Stimulated activated naive CD8-positive, alpha-beta T cell treated with anti-CD3 and anti-CD28 coated beads, Interleukin-15, amount 100 ng/mL, for 72 hours (primary cell): ENCODE measurements at places on chromosomes 1 and 21.

- DNase-seq = no peak
Measured at GRCh38 chr1:9282696-9282955, 10.1 kb upstream of the SPSB1 start.

GRCh38 chr1:215475796-215476481, 91.2 kb upstream of the KCTD3 start:
- no peak for DNase-seq

GRCh38 chr1:68819190-68819829, 322.4 kb upstream of the DEPDC1 start:
- no peak for DNase-seq

DNA sequence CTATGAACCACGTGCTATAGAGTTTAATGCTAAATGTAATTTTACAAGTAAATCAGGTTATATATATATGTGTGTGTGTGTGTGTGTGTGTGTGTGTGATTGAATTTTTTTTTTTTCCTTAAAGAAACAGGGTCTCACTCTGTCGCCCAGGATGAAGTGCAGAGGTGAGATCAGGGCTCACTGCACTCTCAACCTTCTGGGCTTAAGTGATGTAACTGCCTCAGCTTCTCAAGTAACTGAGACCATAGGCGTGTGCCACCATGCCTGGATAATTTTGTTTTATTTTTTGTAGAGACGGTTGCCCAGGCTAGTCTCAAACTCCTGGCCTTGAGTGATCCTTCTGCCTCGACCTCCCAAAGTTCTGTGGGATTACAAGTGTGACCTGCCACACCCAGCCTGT, 26.3 kb downstream of the POU2F1 start:
- no peak for DNase-seq

DNA sequence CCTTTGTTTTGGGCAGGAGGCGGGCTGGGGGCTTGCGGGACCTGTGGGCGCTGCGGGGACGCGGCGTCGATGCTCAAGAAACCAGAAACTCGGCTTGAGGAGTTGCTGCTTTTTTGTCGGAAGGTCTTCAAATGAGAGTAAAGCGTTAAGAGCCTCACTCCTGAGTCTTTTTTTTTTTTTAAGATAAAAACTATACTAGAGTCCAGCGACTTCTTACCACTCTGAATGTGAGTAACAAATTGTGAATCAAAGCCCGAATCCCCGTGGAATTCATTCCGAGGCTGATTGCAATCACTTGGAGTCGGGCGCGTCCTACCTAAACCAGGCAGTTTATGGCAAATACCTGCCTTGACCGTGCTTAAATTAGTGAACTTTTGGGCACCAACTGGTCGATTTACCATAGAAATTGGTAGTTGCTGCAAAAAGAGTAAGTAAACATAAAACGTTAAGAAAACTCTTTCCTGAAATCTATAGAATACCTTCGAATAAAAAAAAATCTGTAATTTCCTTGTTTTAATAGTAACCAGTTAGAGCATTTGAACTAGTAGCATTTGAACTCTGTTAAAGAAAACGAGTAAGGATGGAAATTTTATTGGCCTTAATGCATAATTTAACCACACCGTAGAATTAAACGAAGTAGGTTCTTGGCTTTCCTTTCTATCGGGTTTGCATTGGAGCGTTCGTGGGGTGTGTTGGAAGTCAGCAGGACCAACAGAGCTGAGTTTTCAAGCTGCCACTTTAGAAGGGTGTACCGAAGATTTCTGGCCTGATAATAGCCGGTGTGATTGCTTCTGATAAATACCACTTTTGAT, 769 bp downstream of the GPSM2 start:
- no peak for DNase-seq

- no peak for DNase-seq
Measured at GRCh38 chr1:32758177-32758794, 55.7 kb upstream of the SYNC start.

- DNase-seq = no peak
Measured at GRCh38 chr1:234614081-234614489, 4.1 kb upstream of the IRF2BP2 start.

GRCh38 chr1:50352428-50352827, 70.8 kb downstream of the DMRTA2 start:
- DNase-seq = no peak

GRCh38 chr1:117011334-117011733, 9.8 kb downstream of the CD101 start:
- DNase-seq = no peak

- no peak for DNase-seq
Measured at GRCh38 chr1:234858722-234859121, 248.7 kb upstream of the IRF2BP2 start.

GRCh38 chr1:220950576-220950975, 71.3 kb downstream of the HLX start:
- no peak for DNase-seq

- DNase-seq = no peak
Measured at GRCh38 chr1:161849518-161849917, 83.4 kb downstream of the ATF6 start.

DNA sequence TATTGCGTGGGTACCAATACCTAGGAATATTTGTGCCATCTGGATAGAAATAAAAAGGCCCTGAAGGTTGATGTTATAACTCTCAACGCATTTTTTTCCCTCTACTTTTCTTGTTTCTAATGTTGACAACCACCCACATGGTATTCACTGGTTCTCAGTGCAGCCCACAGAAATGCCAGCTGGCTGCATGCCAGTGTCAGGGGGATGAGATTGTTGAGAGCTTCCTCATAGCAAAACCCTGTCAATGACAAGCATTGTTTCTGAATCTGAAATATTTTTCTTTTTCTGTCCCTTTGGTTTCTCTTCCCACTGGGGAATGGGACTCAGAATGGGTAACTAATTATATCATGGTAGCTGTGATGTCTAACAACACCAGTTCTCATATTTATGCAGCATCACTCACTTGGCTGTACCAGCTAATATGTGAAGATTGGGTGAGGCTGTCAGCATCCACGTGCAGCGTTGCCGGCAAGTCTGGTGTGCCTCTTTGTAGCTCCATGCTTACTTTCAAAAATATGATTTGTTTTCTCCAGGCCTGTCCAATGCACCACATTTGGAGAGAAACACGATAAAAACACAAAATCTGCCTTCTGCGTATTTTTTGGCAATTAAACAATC, 284.6 kb downstream of the PTBP2 start:
- DNase-seq = no peak

- DNase-seq = peak; percentile 28
Measured at GRCh38 chr1:5991381-5992025, 722 bp downstream of the NPHP4 start.

DNA sequence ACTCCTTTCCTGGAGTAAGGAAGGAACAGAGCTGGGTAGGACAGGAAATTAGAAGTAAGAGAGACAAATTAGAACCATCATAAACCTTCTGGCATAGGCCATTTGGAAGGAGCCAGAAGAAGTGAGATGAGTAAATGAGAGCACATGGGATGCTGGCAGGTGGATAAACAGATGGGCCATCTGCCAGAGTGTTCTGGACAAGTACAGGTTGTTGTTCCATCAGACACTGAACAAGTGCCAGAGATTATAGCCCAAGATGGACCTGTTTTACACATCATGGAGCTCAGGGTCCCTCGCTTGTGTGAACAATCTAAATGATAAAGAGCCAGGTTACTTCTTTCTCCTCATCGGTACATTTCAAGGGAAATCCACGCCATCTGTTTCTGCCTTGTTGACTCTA, 200.3 kb downstream of the HHIPL2 start:
- no peak for DNase-seq

DNA sequence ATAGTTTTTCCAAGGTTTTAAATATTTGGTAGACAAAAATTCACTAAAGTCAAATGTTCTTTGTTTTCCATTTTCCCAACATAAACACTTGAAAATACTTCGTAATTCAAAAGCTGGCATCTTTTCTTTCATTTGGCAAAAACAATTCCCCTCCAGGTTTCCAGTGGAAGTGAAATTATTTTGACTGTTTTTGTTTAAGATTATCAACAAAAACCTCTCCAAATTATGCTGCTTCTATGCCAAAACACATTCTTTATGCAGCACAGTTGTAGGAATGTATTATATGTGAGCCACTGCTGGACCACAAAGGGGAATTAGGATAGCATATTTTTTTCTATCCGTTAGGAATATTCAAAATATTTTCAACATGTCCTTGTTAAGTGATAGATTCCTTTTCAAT, 44.1 kb downstream of the SLC5A9 start:
- DNase-seq = no peak

- no peak for DNase-seq
Measured at GRCh38 chr1:232327899-232328298, 302.0 kb downstream of the SIPA1L2 start.

- DNase-seq = no peak
Measured at GRCh38 chr1:117814856-117815797, 114.3 kb downstream of the GDAP2 start.

GRCh38 chr1:164515711-164516331, 43.2 kb upstream of the PBX1 start:
- DNase-seq = no peak

- DNase-seq = no peak
Measured at GRCh38 chr1:232702911-232703310, 73.0 kb upstream of the SIPA1L2 start.

DNA sequence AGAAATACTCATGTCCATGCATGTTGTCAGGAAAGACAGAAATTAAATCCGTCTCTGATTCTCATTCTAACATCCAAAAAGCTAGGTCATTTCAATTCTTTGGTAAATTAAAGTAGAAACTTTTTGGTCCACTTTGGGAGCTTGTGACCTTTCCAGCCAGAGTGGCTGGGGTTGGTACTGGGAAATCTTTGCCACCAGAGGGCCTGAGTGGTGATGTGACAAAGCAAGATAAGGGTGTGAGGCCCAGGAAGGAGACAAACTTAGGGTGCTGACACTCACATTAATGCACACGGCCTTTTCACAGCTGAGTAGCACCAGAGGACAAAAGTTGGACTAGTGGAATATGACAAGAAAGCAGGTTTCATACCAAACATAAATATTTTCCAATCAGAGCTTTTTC, 144.3 kb downstream of the DNM3 start:
- no peak for DNase-seq

DNA sequence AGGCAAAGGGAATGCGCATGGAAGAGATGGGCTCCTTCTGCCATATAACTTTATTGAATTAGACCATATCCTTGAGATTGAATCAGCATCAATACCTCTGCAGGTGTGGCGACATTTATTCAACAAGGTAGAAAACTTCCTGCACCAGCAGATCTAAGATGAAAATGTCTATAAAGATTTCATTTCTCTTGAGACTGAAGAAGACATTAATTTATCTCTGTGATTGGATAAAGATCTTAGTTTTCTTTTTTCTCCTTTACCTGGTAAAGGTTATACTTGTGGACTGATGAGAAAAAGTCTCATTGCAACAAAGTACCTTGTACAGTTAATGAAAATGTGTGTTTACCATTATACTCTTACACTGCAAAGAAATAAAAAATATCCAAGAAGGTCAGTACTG, at the start of gene OR2T8:
TSS of gene OR2T8 (plus strand) at position 301 of the 400 bp plus-strand sequence. CDS start 766 bp downstream, outside the sequence.
- DNase-seq = no peak

GRCh38 chr1:237911911-237912310, 21.2 kb upstream of the ZP4 start:
- no peak for DNase-seq

- peak; percentile 68 for DNase-seq
Measured at GRCh38 chr21:46551636-46552241, 53.1 kb downstream of the S100B start.

GRCh38 chr1:9615316-9616063, 26.8 kb downstream of the TMEM201 start:
- peak; percentile 50 for DNase-seq

DNA sequence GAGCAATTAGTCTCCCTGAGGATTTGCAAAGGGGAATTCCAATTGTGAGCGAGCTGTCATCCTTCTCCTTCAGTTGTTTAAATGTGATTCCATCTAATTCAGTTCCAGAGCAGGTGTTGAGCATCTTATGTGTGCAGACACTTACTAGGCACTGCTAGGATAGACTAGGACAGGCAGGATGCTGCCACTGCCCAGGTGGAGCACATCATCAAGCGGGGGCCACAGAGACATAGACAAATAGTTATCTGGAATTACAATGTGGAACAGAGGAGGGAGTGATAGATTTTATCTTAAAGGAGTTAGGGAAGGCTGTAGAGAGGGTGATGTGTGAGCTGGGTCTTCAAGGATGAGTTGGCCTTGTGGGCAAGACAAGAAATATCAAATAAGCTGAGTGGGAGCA, 55.9 kb downstream of the CDC7 start:
- DNase-seq = no peak

GRCh38 chr1:234096161-234096770, 191.8 kb downstream of the SLC35F3 start:
- no peak for DNase-seq

DNA sequence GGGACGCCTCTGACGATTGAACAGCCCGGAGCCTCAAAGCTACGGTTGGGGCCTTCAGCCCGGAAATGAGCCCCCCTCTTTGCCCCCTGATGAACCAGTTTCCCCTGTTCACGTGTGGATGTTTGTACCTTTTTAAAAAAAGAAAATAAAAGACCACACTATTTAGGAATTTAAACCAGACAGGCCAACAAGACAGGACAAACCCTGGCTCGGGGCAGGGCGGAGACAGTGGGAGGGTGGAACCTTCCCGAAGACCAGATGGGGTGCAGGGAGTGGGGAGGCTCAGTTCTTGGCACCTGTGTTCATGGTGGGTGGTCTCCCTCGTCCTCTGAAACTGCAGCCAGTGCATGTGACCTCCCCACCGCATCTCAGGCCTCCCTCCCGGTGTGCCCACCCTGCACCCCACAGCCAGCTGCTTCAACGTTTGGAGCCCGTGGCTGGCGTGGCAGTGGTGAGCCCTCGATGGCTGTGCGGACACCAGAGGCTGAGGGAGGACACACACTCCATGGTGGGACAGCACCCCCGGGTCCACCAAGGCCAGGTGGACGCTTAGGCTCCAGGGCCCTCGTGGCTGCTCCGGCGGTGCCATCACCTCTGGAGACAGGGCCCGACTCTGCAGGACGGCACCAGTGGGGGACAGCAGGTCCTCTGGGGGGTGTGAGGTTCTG, 45.6 kb downstream of the COL18A1 start:
- no peak for DNase-seq

DNA sequence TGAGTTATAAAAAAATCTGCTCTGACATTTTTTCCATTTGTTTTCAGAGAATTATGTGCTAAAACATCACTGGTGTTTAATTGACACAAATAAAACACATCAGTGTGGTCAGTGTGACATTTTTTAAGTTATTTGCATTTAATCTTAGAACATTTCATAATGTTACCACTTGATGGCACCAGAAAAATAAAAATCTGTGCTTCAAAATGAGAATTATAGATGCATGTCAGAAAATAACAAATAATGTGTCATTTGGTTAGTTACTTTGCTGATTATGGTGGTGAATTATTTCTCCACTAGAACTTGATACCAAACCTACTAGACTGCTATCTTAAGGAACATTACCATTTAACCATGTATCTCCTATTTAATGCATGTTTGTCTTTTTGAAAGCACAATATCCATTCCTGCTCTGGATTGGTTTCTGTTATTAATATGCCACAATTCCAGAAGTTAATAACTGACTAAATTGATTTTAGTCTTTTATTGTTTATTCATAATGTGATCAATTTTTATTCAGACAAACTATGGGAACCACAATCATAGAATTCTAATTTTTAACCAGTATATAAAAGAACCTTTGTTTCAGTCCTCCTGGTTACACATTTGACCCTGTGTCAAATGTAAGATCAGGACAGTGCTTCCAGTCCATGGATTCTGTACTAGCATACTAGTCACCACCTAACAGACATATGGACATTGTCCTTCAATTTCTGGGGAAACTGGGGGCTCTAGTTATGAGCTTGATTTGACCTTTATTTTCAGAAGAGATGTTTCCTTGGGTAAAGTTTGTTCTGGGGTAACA, 81.0 kb downstream of the RPS6KC1 start:
- DNase-seq = no peak
